ENCODE measurements at places on chromosomes 3 and 15.
A peak's percentile ranks its signal among the peaks of the same experiment; 100 is the strongest.

GRCh38 chr3:53182764-53183355 is 21.9 kb downstream of the PRKCD start:
- DNase-seq: no peak

- DNase-seq: no peak
These were observed 51.4 kb downstream of the ASTE1 start for GRCh38 chr3:130975251-130975650.

DNA sequence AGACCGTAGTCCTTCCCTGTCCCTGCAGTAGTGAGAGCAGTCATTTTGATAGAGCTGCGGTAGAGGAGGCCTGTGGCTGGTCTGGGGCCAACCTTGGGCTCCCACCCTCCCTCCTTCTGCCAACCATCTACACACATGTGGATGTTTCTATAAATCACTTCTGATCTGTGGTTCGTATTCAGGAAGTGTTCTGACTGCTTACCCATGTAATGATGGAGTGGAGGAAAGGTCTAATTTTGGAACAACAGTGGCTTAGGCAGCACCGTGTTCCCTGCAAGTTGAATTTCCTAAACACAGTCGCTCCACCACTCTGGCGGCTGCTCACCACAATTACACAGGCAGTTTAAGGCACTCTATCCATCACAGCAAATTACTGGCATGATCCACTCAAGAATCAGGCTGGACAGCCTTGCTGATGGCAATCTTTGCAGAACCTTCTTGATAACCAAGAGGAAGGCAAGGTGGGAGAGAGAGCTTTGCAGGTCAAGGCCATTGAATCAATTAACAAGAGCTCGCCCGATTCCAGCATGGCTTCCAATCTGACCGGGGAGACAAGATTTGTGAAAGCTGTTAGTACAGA is 104.7 kb upstream of the VEPH1 start:
- DNase-seq: no peak

DNA sequence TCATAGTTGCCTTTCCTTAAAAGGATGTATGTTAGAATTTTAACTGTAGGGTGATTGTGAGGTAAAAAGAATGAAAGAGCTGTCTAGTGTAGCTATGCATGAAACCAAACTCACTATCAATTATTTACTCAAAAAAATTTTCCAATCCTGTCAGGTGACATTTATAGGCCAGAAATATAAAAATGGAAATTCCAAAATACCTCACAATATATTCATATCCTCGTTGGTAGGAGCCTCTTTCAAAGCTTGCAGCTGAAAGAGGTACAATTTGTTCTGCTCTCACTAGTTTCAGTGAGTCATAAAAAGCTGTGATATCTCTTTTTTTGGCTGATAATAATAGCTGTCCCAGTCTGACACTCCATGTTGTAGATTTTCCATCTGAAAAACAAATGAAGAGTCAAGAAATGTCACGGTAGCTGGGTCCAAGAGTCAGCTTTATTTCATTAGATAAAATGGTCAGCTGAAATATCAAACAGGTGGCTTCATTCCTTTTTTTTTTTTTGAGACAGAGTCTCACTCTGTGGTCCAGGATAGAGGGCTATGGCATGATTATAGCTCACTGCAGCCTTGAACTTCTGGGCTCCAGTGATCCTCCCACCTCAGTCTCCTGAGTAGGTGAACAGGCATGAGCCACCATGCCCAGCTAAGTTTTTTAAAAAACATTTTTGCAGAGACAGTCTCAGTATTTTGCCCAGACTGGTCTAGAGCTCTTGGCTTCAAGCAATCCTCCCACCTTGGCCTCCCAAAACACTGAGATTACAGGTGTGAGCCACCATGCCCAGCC is 50.8 kb upstream of the XRN1 start:
- DNase-seq: no peak

- peak; percentile 39 for DNase-seq
These were observed 249.3 kb upstream of the FEZF2 start for GRCh38 chr3:62622553-62623174.

GRCh38 chr3:13197281-13197680 is 124.1 kb upstream of the IQSEC1 start:
- DNase-seq: no peak

GRCh38 chr3:29934751-29935150 is 653.9 kb downstream of the RBMS3 start:
- no peak for DNase-seq

DNA sequence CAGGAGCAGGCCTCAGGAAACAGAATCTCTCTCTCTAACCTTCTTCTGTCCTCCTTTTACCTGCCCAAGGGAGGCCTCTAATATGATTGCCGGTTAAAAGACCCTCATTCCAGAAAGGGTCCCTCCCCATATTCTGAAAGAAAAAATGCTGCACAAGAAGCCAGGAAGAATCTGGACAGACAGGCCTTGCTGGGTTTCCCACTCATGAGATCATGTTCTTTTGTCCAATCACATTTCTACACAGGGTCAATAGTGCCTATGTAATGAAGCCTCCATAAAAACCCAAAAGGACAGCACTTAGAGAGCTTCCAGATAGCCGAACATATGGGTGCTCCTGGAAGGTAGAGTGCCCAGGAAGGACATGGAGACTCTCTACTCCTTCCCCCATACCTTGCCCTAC is 146.0 kb downstream of the MYO9A start:
- no peak for DNase-seq

DNA sequence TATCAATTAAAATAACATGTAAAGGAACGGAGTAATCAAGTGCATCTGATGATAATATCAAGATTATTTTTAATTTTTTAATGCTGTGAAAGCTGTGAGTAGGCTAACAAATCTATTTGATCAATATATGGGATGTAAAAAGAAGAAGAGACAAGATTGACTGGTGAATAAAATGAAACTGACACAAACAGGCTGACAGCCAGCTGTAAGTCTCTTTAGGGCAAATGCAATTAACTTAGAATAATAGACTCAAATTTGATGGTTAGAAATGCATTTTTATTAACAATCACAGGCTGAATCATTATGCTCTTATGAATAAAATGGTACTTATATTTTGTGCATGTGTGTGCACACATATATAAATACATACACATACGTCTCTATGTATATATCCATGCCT is 68.0 kb downstream of the MDFIC2 start:
- no peak for DNase-seq

DNA sequence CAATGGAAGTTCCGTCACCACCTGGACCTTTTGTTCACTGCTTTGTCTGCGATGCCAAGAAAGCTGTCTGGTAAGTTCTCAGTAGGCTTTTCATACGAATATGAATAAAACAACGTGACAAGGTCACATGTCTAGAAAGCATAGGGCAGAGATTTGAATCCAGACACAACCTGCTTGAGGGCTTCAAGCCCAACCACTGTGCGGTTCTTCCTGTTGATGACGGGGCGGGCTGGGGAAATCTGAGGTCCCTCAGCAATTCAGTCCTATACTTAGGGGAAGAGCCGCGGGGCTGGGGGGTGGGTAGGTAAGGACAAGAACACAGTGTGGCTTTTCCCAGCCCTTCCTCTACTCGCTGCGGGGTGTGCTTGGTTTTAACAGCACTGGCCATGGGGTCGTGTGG is 32.4 kb upstream of the SMAD3 start:
- no peak for DNase-seq

DNA sequence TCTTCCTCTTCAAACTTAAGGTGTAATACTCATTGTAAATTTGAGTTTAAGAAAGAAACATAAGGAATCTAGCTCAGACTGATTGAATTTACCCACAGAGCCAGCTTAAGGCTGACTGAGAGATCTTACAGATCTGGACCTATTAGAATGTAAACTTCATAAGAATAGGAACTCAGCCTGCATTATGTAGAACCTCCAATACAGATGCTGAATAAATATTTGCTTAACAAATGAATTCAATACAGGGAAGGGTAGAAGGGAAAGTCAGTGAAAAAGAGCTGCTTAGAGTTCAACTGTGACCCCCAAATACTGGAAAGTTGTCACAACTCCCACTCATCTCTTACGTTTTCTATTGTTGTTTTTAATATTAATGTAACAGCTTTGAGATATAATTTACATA is 11.5 kb downstream of the KPNA4 start:
- DNase-seq: no peak

- DNase-seq: no peak
These were observed 24.7 kb upstream of the EOMES start for GRCh38 chr3:27746838-27747237.

- no peak for DNase-seq
These were observed 50.7 kb upstream of the CCR2 start for GRCh38 chr3:46303240-46303639.

DNA sequence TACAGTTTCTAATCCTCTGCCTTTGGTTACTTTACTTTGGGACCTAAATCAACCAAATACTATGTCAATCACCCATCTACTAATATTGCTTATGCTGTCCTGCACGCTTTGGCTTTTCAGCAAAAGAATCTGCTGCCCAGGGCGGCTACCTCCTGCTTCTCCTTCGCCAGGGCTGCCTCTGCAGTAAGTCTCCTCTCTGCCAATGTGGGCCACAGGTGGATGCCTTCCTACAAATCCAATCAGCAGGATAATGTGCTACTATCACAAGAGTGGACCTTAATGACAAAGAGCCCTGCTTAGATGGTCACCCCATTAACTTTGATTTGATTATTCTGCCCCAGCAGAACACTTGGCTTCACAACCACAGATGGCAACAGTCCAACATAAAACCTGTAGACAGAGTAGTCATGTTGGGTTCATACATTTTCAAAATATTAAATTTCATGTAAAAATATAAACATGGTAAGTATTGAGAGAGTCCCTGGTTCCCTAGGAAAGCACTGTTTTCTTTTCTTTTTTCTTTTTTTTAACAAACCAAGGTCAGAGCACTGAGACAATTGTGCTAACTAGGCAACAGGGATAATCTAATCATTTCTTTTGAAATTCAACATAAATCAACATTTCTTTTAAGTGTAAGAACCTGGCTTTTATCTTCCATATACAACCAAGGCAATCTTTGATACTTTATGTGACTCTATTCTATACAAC is 298.3 kb downstream of the ZBTB20 start:
- DNase-seq: peak; percentile 48

- no peak for DNase-seq
These were observed 37.1 kb downstream of the GJD2 start for GRCh38 chr15:34717729-34718128.

GRCh38 chr3:157156837-157157635 is 2.9 kb downstream of the CCNL1 start:
- DNase-seq: no peak

DNA sequence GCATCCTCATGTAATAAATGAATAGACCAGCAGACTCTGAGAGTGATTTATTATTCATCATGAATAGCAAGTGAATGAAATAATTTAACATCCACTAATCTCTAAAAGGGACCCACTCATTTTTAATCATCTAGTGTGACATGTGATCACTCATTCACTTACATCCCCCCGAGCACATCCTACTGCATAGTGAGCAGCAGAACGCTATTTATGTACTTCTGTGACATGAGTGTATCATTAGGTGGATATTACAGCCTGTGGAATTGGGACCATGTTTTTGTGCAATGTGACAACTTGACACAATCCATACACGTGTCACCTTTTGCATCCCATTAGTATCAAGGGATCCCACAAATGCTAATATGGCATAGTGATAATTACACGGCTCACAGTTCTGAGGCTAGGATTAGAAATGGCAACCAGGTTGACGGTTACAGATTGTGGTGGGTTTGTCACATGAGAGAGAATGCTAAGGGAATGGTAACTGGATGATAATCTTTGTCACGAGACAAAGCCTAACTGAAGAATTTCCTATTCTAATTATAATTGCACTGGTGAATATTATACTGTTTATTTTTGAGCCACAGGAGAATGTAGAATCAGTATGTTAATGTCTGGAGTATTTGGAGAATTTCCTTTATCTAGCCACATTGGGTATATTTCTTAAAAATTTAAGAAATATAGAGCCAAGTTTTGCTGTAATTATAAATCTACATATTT is 595.2 kb upstream of the TBL1XR1 start:
- DNase-seq: no peak

GRCh38 chr3:71517271-71517791 is 66.2 kb downstream of the FOXP1 start:
- DNase-seq: no peak

- DNase-seq: no peak
These were observed 70.6 kb downstream of the USF3 start for GRCh38 chr3:113625834-113626233.

GRCh38 chr15:63388511-63388910 is 6.9 kb upstream of the CA12 start:
- DNase-seq: no peak

GRCh38 chr3:111668888-111669488 is 73.8 kb upstream of the ZBED2 start:
- peak; percentile 43 for DNase-seq

- no peak for DNase-seq
These were observed 630 bp upstream of the EFCAB12 start for GRCh38 chr3:129429080-129429451.

GRCh38 chr3:151452841-151453240 is 8.0 kb downstream of the IGSF10 start:
- no peak for DNase-seq

- no peak for DNase-seq
These were observed 7.3 kb upstream of the MINDY4B start for GRCh38 chr3:150912501-150912900.

- peak; percentile 70 for DNase-seq
These were observed 177.5 kb downstream of the RORA start for GRCh38 chr15:61051569-61052031.

- no peak for DNase-seq
These were observed 55.2 kb downstream of the MCTP2 start for GRCh38 chr15:94286583-94286982.

GRCh38 chr15:57253500-57253899 is 122.8 kb upstream of the CGNL1 start:
- no peak for DNase-seq

DNA sequence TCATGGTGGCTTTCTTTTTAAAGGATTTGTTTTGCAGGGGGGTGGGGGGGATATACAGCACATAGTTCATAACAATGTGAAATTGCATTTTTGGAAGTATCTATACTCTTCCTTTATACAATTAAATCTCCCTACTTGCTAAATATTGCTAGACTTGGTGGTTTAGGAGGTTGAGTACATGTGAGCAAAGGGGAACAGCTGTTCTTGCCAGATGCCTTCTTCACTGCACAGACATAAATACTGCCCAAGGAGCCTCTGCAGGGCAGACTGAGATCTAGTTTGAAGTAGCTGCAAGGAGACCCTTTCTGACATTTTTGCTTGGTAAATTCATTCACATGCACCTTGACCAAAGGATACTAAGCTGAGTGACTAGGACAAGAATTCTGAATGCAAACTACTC is 228.6 kb upstream of the IL12A start:
- no peak for DNase-seq

DNA sequence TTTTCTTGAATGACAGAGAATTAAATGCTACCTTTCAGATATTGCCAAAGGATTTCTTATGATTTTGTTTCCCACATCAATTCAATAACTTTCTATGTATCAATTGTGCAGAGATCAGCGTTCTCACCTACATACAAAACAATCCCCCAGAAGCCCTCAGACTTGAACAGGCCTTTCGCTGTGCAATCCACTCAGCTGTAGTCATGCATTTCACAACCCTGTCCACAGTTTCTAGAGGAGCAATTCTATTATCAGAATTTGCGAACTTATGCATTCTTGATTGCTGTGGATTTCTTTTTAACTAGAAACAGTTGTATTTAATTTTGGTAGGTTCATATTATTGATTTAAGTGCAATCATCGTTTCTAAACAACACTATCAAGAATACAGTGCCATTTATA is 13.7 kb upstream of the ALCAM start:
- DNase-seq: no peak
